ENCODE measurements at places on chromosomes 1 and 21. TPM values are rescaled to one million over a fixed set of nuclear protein-coding genes. Genes with fewer than 3 reads are reported as not detected.

- no peaks in the 10 kb centered on the region for H3K36me3 ChIP-seq
- no peaks in the 10 kb centered on the region for H3K4me1 ChIP-seq
- DNase-seq, result no peak
- H3K4me3 ChIP-seq, result no peak overlapping the region
These were observed 55.1 kb upstream of the ADARB1 start for GRCh38 chr21:45019076-45019886.

Gene PRAMEF20
- not detected for polyA plus RNA-seq

Gene IFI44L
- 2.4 TPM for polyA plus RNA-seq

Gene SHE
- 3.5 TPM for polyA plus RNA-seq

DNA sequence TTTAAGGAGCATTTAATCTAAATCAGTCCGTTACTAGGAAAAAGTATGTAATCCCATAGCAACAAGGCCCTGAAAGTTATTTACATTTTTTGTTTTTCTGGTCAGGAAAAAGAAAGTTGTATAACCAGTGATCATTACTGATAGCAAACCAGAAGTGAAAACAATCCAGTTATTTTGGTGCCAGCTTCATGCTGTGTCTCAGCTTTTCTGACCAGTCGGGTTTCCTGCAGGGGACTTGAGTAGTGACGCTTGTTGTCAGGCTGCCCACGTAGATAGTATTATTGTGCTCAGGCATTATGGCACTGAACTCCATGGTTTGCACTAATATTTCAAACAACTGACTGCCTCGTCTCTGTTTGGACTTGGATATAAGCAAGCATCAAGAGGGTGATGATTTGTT lies 55.2 kb downstream of the SASS6 start:
- no peak overlapping the region for H3K27ac ChIP-seq
- no peaks in the 10 kb centered on the region for H3K27me3 ChIP-seq
- peaks cover 29% of the 10 kb centered on the region for H3K36me3 ChIP-seq

DNA sequence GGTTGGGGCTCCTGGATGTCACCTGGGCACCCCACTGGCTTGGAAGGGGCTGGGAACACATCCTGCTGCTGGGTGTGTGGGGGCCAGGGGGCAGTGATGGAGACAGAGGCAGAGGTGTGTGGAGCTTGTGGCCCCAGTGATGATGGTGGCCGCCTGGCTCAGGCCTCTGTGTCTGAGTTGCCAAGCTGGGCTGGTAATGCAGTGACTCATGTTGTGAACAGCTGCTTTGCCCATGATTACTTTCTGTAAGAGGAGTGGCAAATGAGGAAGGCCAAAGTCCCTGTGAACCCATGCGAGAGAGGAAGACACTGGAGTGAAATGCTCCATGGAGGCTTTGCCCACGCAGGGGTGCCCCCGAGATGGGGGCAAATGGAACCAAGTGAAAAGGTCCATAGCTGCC lies 86.8 kb downstream of the KCNJ6 start:
- no peak overlapping the region for H3K4me3 ChIP-seq
- H3K27ac ChIP-seq, result peak overlapping the region; percentile 79
- H3K4me1 ChIP-seq, result peaks cover 6% of the 10 kb centered on the region
- H3K36me3 ChIP-seq, result no peaks in the 10 kb centered on the region
- no peaks in the 10 kb centered on the region for H3K27me3 ChIP-seq

- H3K27me3 ChIP-seq, result no peaks in the 10 kb centered on the region
- no peak for DNase-seq
- peaks cover 10% of the 10 kb centered on the region for H3K4me1 ChIP-seq
- H3K4me3 ChIP-seq, result no peak overlapping the region
These were observed 7.5 kb downstream of the NBPF1 start for GRCh38 chr1:16605532-16606505.

All from liver (tissue), 10 donors.